ENCODE measurements at places on chromosomes 1 and 21.

DNA sequence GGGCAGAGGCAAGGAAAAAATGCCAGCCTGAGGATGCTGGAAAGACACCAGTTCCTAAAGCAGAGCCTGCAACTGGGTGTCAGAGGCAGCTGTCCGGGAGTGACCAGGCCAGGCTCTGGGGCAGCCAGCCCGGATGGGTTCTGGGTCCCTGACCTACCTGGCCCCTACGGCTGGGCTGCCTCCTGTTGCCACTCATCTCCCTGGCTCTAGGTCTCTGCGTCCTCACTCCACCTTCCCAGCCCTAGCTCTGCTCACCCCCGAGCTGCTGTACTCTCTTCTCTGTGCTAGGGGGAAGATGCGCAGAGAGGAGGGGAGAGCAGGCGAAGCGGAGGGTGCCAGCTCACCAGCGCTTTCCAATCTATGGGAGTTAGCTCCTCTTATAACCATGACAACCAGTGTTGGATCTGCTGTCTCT lies 9.0 kb downstream of the ARHGEF2 start:
- DNase-seq = no peak

DNA sequence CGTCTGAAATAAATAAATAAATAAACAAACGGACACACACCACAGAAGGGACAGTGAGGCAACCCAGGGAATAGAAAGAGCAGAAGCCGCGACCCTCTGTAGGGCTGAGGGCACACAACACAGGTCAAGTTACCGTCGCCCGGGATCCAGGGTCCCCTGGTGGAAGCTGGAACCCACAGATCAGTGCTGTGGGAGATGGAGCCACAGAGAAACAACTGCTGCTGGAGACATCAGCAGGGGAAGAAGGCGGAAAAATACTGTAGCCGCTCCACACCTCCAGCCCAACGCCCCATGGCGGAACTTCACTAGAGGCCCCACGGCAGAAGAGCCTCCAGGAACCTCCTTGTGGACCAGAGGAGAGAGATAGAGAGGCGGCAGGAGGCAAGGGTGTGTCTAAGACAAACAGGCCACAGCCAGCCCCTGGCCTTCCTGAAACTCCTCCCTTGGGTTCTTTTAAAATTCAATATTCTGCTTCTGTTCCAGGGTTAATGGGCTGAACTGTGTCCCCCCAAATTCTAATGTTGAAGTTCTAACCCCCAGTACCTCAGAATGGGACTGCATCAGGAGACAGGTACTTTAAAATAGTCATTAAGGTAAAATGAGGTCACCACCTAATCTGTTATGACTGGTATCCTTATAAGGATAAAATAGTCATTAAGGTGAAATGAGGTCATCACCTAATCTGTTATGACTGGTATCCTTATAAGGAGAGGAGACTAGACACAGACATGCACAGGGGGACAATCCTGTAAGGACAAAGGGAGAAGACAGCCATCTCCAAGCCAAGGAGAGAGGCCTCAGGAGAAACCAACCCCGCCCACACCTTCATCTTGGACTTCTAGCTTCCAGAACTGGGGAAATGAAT lies 7.7 kb upstream of the HLCS start:
- DNase-seq = no peak

- DNase-seq = no peak
Measured at GRCh38 chr1:210464519-210465039, 135.9 kb downstream of the HHAT start.

GRCh38 chr1:245770156-245770555 lies 615.4 kb downstream of the KIF26B start:
- DNase-seq = no peak

DNA sequence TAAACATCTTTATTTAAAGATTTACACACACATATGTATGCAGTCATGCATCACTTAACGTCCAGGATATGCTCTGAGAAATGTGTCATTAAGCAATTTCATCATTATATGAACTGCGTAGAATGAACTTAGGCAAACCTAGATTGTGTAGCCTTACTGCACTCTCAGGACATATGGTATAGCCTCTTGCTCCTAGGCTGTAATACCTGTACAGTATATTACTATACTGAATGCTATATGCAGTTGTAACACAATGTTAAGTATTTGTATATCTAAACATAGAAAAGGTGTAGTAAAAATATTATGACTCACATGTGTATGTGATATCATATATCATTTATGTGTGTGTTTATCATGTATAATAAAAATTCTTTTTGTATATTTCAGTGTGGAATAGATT lies 73.2 kb upstream of the QSOX1 start:
- no peak for DNase-seq

GRCh38 chr1:164576291-164577271 lies 17.6 kb downstream of the PBX1 start:
- no peak for DNase-seq

All from stimulated activated CD4-positive, alpha-beta T cell treated with anti-CD3 and anti-CD28 coated beads, Interleukin-1b, Interleukin-23, amount 100 ng/mL, for 1 hour (primary cell).